ENCODE measurements at places on chromosomes 13 and 19.
A peak's percentile ranks its signal among the peaks of the same experiment; 100 is the strongest.

GRCh38 chr13:39245688-39246087 is 207.4 kb downstream of the NHLRC3 start:
- no peak for DNase-seq

DNA sequence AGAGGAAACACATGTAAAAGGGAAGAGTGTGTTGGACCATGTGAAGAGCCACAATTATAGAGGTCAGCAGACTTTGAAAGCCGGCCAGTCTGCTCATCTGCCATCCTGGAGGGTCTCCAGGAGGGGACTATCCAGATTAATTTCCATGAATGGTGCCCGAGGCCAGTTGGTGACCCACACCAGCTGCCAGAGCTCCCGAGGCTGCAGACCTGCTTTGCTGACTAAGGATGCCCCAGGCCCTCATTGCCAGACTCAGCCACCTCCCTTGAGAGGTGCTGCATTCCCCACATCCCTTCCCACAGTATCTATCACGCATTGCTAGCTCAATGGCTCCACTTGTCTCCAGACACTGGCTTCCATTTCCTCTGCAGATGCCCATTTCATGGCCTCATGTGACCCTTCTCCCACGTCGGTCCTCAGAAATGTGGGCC is 110.3 kb downstream of the NALCN start:
- DNase-seq: no peak

GRCh38 chr13:32594157-32594738 is 8.0 kb downstream of the PDS5B start:
- DNase-seq: no peak

DNA sequence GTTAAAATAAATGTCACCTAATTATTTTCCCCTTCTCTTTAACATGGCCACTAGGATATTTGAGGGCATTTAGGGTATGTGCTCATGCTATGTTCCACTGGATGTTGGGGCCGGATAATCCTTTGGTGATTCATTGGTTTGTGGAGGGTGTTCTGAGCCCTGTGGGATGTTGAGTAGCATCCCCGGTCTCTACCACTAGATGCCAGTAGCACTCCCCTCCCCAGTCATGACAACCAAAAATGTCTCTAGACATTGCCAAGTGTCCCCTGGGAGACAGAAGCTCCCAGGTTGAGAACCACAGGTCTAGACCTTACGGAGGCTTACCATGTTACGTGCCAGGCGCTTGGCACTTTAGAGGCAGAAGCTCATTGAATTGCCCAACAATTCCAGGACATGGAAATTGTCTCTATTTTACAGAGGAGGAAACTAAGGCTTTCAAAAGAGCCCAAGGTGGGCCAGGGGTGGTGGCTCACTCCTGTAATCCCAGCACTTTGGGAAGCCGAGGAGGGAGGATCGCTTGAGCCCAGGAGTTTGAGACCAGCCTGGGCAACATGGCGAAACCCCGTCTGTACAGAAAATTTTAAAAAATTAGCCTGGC is 14.1 kb downstream of the SHANK1 start:
- DNase-seq: peak; percentile 85

DNA sequence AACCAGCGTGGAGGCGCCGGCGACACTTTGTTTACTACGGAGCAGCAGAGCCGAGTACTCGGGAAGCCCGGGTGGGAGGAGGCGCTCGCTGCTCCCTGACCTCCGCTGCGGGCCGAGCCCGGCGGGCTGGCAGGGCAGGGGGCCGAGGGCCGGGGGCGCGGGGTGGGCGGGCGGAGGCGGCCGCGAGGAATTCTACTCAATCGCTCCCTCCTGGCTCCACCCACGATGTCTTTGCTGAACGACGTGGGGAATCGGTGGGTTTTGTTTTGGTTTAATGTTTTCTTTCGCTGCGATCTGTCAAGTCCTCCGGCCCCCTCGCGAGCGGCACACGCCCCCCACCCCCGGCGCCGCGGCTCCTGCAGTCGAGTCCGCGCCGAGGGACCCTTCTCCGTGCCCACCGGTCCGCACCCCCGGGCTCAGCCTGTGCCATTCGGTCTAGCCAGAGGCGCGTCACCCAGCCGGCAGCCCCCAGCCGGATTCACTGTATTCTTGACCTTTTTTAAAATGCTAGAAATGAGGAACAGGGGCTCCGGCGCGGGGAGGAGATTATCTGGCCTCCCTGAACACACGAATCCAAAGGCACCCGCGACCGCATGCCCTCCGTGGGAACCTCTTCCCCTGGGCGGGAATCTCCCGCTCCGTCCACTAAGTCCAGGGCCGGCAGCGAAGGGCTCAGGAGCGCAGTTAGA is 636 bp upstream of the FOXO1 start:
- no peak for DNase-seq

DNA sequence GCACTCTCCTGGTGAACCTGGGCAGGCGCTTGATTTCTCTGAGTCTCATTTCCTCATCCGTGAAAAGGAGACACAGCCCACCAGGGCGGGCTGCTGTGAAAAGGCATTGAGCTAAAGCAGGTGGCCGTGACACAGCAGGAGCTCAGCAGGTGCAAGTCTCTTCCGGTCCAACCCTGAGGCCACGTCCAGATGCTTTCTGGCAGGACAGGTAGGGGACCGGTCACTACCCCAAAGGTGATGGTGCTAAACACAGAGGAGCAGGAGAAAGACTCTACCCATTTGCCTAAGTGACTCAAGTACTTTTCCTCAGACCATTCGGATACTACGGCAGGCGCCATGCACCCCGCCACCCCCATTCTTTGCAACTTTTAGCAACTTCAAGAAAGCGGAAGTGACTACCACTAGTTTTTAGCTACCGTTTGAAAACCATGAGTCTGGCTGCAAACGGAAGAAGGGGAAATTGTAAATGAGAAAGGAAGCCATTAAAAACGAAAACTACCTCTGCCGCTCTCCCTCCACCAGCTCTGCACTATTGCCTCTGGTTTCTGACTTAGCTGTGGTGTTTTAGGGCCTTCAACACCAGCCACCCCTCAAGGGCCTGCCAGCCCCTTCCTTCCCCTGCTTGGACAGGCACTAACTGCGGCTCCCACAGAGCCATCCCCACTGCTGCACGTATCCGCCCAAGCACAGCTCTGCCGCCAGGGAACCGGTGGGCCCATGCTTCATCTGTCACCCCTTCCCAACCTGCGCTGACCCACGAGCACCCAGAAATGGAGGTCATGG is 4.8 kb downstream of the PPP6R1 start:
- peak; percentile 84 for DNase-seq

DNA sequence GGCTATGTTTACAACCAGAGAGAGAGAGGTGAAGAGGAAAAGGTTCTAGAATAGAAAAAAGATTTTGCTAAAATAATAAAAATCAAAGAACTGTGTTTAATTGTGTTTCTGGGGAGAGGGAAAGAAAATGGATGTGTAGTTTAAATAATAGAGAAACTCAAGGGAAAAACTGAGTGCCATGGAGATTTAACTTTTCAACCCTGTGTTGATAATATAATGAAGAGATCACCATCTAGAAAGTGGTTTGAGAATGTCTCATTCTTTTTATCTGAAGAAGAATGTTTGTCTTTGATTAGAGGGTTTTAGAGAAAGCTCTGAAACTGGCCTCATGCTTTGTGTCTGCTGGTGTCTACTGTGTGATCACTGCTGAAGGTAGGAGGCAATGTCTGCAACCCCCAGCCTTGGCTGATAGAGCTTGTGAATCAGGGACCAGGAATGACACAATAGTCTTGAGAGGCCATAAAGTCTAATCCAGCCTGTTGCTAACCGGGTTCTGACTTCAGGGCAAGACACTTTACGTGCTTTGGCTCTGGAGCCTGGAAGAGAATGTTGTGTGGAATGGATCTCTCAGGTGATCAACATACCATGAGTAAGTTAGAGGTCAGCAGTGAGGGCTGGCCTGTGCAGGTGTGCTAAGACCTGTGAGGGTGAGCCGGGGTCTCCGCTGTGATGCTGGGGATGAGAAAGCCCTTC is 5.4 kb downstream of the COL4A2 start:
- no peak for DNase-seq

- peak; percentile 76 for DNase-seq
Measured at GRCh38 chr19:40687525-40688016, 2.9 kb downstream of the NUMBL start.

DNA sequence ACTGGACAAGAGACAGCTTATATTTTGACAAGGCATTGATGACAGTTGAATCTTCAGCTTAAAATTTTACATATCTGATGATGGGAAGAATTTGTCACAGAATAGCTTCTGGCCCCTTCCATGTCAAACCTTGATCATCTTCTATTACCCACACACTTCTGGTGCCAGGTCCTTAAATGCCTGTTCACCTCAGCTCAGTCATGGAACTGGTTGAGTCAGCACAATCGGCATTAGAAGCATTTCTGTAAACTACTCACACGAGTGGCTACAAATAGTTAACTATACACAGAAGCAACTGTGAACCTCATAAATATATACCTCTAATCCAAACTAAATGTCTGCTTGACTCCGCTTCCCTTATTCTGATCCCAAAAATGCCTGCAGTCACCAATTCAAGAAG is 161.2 kb downstream of the FOXO1 start:
- no peak for DNase-seq

DNA sequence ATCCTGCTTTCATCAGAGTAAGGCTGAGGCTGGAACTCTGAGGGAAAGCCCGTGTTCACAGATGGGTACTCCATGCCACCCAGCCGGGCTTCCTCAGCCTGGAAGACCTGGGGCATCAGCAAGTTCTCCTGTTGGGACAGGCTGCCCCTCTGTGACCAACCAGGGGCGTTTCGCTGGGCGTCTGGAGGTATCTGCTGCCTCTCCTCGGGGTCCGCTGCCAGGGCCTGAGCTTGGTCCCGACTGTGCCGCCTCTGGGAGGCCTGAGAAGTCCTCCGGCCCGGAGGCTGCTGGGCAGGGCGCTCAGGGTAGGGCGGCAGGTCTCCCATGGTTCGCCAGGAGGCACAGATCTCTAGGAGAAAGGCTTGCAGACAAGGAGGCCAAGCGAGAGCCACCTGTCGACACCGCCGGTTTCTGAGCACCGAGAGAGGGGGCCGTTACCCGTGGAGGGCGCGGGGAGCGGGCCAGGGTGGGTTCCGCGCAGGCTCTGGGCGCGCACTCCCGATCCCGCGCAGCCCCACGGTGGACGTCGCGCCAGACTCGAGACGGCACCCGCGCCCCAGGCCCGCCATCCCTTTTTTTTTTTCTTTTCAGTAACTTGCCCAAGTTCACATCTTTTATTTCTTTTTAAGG is at the start of gene RSPH6A:
Gene RSPH6A (minus strand): TSS at position 458 of the 630 bp plus-strand sequence. CDS start 132 bp downstream, at position 326.
- no peak for DNase-seq

GRCh38 chr13:45951166-45951565 is 99.6 kb upstream of the SIAH3 start:
- DNase-seq: no peak

DNA sequence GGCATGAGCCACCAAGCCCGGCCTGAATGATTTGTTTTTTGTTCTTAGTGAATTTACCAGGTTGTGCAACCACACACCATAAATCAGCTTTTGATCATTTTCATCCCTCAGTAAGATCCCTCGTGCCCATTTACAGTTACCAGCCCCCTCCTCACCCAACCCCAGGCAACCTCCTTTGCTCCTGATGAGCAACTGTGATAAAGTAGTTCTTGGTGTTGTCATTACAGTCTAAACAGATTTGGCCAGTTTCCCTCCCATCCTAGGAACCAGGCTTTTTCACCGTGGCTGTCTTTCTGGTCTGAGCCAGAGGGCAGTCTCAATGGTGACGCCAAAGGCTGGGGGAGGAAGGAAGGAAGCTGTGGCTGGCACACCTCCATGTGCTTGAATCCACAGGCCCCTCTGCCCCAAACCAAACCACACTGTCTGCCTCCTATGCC is 61.2 kb upstream of the WDFY2 start:
- no peak for DNase-seq

DNA sequence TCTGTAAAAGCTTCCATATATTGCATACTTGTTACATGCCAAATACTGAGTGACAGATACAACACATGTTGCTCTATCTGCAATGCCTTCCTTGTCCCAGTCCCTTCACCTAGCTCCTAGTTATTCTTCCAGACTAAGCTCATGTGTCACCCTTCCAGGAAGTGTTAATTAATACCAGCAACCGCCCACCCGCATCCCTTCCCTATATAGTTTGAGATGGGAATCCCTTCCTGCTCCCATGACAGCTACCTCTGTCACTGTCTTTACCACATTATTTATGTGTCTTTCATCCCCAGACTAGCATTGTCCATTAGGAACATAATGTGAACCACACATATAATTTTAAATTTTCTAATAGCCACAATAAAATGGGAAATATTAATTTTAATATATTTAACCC is 49.5 kb upstream of the FRY start:
- DNase-seq: no peak

- DNase-seq: no peak
Measured at GRCh38 chr13:93355094-93355493, 128.5 kb downstream of the GPC6 start.

GRCh38 chr19:56347163-56347778 is 32.6 kb upstream of the ZSCAN5A start:
- DNase-seq: no peak

DNA sequence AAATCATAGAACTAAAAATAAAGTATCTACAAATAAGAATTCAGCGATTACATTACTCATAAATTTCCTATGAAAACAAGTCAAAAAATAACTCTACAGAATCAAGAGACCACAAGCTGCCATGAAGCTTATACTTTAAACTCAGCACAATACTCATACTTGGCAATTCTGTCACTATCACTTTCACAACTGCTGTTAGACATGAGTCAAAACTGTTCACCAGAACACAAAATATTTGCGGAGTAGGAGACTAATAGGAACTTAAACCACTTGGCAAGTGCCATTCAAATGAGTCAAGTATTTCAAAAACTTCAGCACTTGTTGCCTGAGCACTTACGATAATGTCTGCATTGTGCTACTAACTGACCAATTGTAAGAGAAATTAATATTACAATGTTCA is 387.8 kb upstream of the GPC6 start:
- DNase-seq: no peak

- no peak for DNase-seq
Measured at GRCh38 chr13:79496188-79496587, 15.2 kb downstream of the NDFIP2 start.

GRCh38 chr19:38006361-38007045 is 99.5 kb downstream of the SIPA1L3 start:
- DNase-seq: no peak

DNA sequence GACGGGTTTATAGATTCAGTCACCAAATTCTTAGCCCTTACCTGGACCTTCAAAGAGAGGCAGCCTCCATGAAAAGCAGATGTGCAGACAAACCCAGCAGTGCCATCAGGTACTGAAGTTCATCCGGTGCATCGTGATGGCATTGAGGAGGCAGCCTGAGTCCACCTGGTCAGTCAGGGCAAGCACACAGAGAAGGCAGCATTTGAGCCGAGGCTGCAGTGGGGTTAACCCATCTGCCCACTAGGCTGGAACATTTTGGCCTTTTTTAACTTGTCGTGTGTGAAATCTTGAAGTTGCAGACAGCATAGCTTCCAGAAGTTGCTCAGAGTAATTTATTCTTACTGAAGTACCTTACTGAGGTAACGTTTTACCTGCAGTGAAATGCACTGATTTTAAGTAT is 4.9 kb downstream of the LMO7 start:
- no peak for DNase-seq
